Activated CD8-positive, alpha-beta memory T cell treated with anti-CD3 and anti-CD28 coated beads, Interleukin-2, amount 50 U/mL, for 4 hours (primary cell): ENCODE measurements at places on chromosomes 6 and 20.

DNA sequence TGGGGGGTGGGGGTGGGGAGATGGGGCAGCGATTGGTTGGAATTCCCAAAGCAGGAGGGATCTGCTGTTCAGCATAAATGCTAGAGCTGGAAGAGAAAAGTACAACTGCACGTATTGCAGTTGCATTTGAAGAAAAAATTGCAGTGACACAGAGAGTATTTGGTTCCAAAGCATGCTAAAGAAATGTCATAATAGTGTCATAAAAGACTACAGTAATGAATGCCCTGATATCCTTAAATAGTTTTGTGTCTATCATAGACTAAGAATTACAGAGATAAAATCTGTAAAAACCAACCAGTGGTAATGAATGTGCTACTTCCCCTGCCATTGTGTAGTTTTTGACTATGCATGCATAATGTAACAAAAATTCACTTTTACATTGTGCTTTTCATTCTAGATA is 693.6 kb upstream of the SLC35B3 start:
- no peak for DNase-seq

- DNase-seq: no peak
Measured at GRCh38 chr6:105263685-105264610, 84.1 kb upstream of the POPDC3 start.

DNA sequence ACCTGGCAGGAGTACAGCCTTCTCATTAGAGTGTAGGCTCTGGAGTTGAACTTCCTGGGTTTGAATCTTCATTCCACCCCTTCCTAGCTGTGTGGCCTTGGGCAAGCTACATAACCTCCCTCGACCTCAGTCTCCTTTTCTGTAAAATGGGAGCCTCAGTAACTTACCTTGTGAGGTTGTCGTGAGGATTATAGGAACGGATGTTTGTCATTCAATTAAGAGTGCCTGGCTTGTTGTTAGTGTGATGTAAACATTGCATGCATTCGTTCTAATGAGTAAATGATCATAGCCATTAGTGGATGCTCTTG is 45.2 kb downstream of the TOX2 start:
- no peak for DNase-seq

DNA sequence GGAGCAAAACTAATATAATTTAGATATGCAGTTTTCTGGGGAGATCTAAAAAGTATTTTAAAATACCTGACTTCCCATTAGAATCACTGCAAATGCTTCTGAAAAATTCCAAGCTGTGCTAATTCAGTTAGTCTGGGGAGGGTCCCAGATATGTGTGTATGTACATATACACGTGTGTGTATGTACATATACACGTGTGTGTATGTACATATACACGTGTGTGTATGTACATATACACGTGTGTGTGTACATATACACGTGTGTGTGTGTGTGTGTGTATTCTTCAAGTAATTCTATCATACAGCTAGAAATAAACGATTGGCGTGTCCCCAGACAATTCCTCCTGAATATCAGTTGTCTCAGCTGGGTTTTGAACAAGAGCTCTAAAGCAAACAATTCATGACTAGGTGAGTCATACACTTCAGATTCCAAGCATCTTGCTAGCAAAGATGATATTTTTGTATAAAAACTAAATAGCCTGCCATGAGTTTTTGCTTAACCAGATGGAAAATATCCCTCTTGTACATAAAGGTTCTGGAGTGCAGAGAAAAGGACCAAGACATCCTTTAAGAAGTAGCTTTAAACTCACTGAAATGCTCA is 58.2 kb downstream of the SPACA1 start:
- DNase-seq: no peak
